ENCODE measurements at places on chromosomes 5 and 9.
A peak's percentile ranks its signal among the peaks of the same experiment; 100 is the strongest.

DNA sequence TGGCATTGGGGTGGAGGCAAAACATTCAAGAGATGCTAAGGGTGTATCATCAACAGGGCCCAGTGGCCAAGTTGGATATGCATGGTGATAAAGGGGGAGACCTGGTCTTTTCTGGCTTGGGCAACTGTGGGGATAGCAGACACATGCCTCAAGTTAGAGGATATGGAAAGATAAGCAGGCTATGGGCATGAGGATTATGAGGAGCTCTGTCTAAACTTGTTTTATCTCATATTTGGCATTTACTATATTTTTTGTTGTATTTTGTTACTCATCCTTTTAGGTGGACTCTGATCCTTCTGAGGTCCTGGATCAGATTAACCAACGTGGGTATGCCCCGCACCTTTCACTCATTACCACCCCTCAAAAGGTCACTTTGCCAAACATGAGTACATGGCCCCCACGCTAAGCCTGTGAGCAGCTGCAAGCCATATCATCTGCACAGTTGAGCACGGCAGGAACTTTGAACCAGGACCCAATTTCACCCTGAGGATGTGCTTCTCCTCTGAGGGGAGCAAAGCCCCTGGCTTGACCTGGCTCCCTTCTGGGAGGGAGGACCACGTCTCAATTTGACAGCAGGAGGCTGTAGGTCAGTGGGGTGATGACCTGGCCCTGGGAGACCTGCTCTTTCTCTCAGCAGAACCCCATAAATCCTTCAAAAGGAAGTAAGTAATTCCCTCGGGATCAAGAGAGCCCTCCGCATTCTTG is 71.1 kb upstream of the CD180 start:
- no peak for DNase-seq

DNA sequence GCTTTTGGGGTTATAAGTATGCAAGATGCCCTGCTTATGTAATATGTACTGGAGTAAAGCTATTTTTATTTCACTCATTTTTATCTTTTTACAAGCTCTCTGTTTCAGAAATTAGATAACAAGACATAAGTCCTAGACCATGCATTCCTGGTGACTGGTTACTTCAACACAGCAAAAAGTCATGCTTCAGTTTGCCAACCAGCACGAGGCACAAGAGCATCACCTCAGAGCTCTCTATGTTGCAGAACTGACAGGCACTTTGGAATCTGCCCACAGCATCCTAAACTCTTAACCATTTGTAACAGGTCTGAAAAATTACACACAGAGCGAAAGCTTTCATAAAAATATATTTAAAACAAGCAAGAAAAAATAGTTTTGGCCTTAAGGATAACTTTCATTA is 112.8 kb downstream of the MARCHF11 start:
- DNase-seq, result no peak

GRCh38 chr9:107586493-107586892 is 96.9 kb upstream of the KLF4 start:
- no peak for DNase-seq

- DNase-seq, result no peak
Observed at GRCh38 chr9:128732576-128732975, 8.6 kb upstream of the ZDHHC12 start.

- no peak for DNase-seq
Observed at GRCh38 chr5:151696470-151697061, 9.9 kb upstream of the SPARC start.

- no peak for DNase-seq
Observed at GRCh38 chr9:91515074-91515687, 91.5 kb upstream of the NFIL3 start.

GRCh38 chr5:127695346-127695745 is 7.8 kb upstream of the CCDC192 start:
- peak; percentile 16 for DNase-seq

GRCh38 chr9:127847178-127847510 is 7.3 kb downstream of the ENG start:
- no peak for DNase-seq

DNA sequence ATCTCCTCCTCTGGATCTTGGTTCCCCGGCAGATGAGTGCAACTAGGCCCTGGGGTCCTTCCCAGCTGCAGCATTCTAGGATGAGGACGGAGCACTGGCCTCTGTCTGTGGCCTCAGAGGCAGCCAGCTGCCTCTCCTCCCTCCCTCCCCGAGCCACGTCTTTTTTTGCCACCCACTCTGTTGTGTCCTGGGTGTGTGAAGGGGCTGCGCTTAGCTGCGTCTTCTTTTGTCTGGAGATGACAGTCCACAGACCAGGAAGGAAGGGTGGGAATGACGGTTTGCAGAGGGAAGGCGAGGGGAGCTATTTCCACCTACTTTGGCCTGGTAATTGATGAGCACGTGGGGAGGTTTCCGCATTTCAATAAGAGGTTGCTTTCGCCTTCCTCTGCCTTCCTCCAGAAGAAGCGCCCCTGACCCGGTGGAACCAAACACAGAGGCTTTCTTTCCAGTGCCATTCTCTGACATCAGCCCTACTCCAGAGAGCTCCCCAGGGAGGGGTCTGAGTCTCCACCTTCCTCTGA is 34.5 kb upstream of the GABRP start:
- no peak for DNase-seq

- DNase-seq, result peak; percentile 46
Observed at GRCh38 chr5:137040024-137040423, 459.1 kb downstream of the SPOCK1 start.

DNA sequence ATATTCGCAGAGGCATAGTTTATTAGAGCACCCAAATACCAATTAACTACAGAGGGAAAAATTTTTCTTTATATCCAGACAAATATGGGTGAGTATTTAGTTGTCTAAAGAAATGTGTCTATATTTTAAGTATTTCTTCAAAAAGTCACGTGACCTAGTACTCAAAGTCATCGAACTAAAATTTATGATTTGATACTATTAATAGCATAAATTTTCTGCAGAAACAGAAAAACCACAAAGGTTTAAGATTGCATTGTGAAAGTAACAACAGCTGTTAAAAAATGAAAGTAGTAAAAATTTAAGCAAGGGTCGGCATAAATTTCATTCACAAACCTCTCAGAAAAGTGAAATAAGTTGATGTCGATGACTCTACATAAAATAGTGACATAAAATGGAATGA is 323.9 kb upstream of the RORB start:
- DNase-seq, result no peak

GRCh38 chr9:81382281-81382680 is 307.1 kb downstream of the TLE1 start:
- DNase-seq, result no peak

DNA sequence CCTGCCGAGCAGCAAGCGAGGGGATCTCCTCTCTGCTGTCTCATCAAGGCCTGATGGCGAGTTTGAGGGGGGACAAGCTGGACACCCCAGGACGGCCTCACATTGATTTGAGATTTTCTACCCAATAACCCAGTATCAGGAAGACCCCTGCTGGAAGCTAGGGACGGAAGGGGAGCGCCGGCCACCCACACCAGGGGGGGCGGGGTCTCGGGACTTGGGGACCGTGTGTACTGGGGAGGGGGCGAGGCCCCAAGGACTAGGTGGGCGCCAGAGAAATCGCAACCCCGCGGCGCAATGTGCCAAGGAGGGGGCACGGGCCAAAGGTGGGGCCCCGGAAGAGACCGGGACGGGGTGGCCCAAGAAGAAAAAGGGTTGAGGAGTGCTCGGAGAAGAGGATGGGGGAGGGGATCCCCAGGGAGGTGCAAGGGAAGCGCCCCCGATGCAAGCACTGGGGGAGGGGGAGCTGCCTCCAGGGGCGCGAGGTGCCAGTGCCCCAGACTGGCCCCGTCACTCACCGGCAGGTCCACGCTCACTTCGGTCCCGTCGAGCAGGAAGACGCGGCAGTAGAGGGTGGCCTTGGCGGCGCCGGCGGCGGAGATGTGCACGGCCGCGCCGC is 1.1 kb downstream of the EPB41L4B start:
- no peak for DNase-seq

DNA sequence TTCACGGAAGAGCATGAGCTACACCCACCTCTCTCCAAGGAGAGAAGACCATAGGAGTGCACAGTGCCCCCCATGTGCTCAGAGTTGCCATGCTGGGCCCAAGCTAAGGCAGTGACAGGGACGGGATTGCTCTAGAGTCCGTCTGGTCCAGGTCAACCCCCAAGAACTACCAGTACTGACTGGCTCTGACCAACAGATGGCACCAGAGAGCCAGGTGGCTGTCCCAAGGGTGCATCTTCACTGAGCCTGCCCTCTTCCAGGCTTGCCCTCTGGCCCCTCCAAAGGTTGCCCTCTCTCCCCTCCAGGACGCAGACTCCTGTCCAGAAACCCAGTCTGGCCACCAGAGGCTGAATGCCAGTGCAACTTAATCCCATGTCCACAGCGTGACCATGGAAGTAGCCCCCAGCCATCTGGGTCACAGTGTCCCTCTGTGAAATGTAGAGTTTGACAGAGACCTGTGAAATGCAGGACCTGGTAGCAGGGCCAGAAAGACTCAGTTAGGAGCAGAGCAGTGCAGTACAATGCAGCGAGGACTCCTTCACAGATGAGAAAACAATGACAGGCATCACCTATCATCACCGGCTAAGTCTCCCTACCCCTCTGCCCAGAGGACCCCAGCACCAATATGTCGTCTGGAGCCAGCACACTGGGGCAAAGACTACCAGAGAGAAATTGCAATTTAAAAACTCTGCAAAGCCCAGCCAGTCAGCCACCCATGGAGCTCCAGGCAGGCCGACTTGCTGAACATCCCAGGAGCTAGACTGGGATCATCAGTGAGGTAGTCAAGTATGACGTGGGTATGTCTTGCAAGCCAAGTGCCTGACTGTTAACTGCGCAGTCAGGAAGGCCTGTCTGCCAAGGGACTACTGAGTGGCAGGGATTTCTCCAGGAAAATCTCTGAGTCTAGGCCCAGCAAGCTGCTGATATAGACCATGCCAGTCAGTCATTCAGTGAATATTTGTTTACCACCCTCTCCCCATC is 7.7 kb upstream of the SKP1 start:
- peak; percentile 16 for DNase-seq
